ENCODE measurements at places on chromosomes 2 and 18. TPM values are rescaled to one million over a fixed set of nuclear protein-coding genes. Genes with fewer than 3 reads are reported as not detected.

GRCh38 chr2:177545981-177546585 is 153.5 kb downstream of the AGPS start:
- DNase-seq: no peak
- H3K4me1 ChIP-seq: no peaks in the 10 kb centered on the region
- no peak overlapping the region for H3K4me3 ChIP-seq

TRAK2 gene
- total RNA-seq: 24.4 TPM

DNA sequence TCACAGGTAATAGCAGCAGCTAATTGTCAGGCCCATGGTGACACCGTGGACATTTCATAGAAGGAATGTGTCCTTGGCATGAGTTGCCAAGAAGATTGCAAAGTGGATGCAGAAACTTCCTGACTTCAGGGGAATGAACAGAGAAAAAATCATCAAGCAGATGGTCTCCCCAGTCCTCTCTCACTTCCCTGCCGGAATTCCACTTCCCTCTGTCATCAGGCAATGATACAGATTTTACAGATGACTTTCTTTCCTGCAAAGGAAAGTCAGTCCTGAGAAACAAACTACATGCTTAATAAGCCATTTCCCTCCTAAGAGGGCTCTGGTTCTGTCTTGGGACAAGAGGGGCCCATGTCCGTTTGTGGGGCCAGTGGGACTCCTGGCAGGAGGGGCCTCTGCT is 45.7 kb downstream of the KCNF1 start:
- no peak overlapping the region for H3K27ac ChIP-seq
- DNase-seq: no peak
- no peak overlapping the region for H3K4me3 ChIP-seq
- peaks cover 54% of the 10 kb centered on the region for H3K27me3 ChIP-seq

STK36 gene
- total RNA-seq: 42.4 TPM

SERPINB13 gene
- not detected for total RNA-seq

DNA sequence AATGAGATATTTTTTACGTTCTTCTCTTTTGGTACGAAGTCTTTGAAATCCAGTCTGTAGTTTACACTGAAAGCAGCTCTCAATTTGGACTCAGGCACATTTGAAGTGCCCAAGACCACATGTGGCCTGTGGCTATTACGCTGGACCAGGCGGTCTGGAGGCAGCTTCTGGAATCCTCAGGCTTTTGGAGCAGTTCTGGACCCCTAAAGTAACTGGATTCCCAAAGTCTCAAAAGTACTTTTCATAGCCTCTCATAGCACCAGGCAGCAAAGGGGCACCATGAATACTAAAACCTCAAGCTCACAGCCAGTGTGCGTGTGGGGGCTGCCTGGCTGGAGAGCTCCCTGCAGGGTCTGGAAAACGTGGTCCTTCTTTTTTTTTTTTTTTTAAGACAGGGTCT is 119.0 kb downstream of the SMAD7 start:
- H3K4me3 ChIP-seq: no peak overlapping the region
- peaks cover 18% of the 10 kb centered on the region for H3K36me3 ChIP-seq
- H3K27ac ChIP-seq: no peak overlapping the region
- DNase-seq: no peak
- peaks cover 31% of the 10 kb centered on the region for H3K4me1 ChIP-seq

GREB1 gene
- 0.54 TPM for total RNA-seq

DNA sequence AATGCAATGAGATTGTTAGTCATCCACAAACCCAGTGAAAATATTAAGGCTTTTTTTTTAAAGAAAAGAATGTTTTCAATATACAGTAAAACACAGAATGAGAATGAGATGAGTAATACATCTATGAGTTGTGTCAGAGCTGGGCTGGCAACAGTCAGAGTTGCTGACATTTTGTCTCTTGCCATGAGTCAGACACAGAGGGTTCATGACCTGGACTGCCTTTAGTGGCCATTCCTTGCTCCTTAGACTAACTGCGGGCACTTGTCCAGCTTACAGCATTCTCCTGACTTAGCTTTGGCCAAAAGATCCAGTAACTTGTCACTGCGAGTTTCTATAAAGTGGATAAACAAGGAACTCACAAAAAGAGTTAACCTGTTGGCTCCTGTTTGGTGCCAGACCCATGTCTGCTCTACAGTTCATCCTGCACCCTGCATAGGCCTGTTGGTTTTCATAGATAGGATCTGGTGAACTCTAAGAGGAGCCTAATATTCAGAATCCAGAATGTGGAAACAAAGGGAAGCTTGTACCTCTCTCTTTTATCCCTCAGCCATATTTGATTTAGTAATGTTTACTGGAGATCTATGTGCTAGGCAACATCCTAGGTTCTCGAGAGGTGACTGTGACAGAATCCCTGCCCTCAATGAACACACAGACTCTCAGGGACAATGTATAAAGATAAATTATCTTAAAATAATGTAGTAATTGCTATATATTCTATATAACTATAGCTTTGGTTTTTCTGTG is 391.5 kb upstream of the VWC2L start:
- peak; percentile 59 for DNase-seq
- no peaks in the 10 kb centered on the region for H3K4me1 ChIP-seq
- H3K36me3 ChIP-seq: no peaks in the 10 kb centered on the region
- no peak overlapping the region for H3K27ac ChIP-seq

- no peaks in the 10 kb centered on the region for H3K27me3 ChIP-seq
- peak overlapping the region; percentile 68 for H3K4me3 ChIP-seq
- H3K36me3 ChIP-seq: peaks cover 36% of the 10 kb centered on the region
Measured at GRCh38 chr18:711310-711656, 1.1 kb downstream of the ENOSF1 start.

- H3K36me3 ChIP-seq: no peaks in the 10 kb centered on the region
- no peak overlapping the region for H3K4me3 ChIP-seq
- no peak overlapping the region for H3K27ac ChIP-seq
- no peaks in the 10 kb centered on the region for H3K27me3 ChIP-seq
- H3K4me1 ChIP-seq: no peaks in the 10 kb centered on the region
Measured at GRCh38 chr2:120150040-120150482, 73.1 kb downstream of the TMEM185B start.

GRCh38 chr2:144605231-144605840 is 85.4 kb upstream of the ZEB2 start:
- H3K4me1 ChIP-seq: no peaks in the 10 kb centered on the region
- H3K4me3 ChIP-seq: no peak overlapping the region
- no peaks in the 10 kb centered on the region for H3K27me3 ChIP-seq

ZNF396 gene
- 2.7 TPM for total RNA-seq

All from Calu3 (cell line).